ENCODE measurements at places on chromosomes 11 and 22. TPM values are rescaled to one million over a fixed set of nuclear protein-coding genes. Genes with fewer than 3 reads are reported as not detected.
A peak's percentile ranks its signal among the peaks of the same experiment; 100 is the strongest.

GRCh38 chr11:121649798-121650197 lies 197.0 kb upstream of the SORL1-AS1 start:
- no peak for DNase-seq

KCNK4 gene
- not detected for total RNA-seq

GRCh38 chr11:22785251-22785650 lies 44.4 kb downstream of the SVIP start:
- DNase-seq = no peak

DNA sequence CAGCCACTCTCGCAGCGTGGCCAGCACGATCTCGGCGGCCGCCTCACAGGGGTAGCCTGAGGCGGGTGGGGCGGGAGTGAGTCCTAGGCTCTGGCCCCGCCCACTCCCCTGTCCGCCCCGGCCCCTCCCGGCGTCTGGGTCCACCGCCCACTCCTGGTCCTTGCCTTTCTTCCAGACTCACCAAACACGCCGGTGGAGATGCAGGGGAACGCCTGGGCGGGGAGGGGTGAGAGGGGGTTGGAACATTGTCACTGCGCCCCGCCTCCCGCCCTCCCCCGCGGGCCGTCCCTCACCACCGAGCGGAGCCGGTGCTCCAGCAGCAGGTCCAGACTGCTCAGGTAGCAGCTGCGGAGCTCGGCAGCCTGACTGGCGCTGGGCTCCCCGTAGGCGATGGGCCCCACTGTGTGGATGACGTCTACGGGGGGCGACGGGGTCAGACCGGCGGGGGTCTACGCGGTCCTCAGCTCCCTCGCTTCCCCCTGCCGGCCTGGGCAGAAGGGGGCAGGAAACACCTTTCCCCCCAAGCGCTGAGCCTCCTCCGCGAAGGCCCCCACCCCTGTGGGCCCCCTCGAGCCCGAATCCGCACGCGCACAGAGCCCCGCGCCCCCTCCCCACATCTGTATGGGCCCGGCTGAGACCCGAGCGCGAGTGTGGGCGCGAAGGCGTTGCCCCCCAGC lies 13.2 kb downstream of the OTUB1 start:
- peak; percentile 80 for DNase-seq

GRCh38 chr22:33889748-33890147 lies 30.5 kb downstream of the LARGE1 start:
- DNase-seq = no peak

- DNase-seq = no peak
These were observed 6.3 kb downstream of the ARHGEF17 start for GRCh38 chr11:73314117-73314961.

VPS26B gene
- total RNA-seq = 39.5 TPM

DNA sequence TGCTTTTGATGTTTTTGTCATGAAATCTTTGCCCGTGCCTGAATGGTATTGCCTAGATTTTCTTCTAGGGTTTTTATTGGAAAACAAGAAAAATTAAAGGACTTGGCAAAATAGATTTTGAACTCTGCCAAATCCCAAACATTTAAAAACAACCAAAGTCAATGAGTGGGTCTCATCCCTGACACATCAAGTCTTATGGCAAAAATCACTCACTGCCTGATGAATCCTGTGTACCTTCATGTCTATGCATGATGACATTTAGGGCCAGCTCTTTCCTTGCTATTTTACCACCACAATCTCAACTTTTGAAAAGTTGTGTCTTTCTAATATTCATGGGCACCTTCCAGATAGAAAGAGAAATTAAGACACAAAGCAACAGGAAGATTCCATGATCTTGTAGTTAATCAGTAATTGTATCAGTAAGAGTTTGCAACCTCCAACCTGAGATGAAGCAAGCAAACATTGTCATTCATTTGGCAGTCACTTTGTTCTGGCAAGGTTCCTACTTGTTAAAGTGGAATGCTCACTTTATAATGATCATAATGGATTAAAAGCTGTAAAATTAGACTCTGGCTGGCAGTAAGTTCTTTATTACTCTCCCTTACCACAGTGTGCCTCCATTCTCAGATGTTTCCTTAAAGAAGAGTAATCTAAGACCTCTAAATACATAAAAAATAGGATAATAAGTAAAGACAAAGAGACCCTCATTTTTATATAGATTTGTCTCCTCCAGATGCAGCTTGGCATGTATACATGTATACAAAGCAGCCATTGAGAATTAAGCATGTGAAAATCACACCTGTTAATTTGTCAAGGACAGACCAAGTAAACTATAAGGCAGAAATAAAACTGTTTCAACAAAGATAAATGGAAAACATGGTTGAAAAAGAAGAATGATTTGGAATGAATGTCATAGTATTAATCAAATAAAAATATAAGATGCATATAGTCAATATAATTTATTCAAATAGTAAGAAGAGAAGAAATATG lies 51.6 kb downstream of the ETS1 start:
- DNase-seq = no peak

GRCh38 chr11:110490886-110491285 lies 61.1 kb downstream of the FDX1 start:
- no peak for DNase-seq

- DNase-seq = no peak
These were observed 211.5 kb upstream of the BLID start for GRCh38 chr11:122327528-122327927.

DNA sequence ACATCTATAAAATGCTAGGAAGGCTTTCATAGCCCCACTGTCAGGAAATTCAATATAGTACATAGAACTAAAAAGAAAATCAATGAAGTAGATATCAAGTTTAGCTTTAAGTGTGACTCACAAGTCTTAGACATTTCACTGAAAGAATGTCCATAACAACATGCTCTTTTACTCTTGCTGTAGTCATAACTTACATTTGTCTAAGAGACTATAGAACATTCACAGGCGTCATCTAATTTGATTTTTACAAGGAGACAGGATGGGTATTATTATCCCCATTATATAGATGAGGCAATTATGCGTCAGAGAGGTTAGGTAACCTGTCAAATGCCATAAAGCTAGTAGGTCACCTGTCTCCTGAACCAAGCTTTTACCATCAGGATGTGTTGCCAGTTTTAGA lies 36.9 kb downstream of the BDNF start:
- DNase-seq = no peak

HTR3A gene
- total RNA-seq = not detected

- no peak for DNase-seq
These were observed 456 bp downstream of the AAMDC start for GRCh38 chr11:77821349-77821851.

DNA sequence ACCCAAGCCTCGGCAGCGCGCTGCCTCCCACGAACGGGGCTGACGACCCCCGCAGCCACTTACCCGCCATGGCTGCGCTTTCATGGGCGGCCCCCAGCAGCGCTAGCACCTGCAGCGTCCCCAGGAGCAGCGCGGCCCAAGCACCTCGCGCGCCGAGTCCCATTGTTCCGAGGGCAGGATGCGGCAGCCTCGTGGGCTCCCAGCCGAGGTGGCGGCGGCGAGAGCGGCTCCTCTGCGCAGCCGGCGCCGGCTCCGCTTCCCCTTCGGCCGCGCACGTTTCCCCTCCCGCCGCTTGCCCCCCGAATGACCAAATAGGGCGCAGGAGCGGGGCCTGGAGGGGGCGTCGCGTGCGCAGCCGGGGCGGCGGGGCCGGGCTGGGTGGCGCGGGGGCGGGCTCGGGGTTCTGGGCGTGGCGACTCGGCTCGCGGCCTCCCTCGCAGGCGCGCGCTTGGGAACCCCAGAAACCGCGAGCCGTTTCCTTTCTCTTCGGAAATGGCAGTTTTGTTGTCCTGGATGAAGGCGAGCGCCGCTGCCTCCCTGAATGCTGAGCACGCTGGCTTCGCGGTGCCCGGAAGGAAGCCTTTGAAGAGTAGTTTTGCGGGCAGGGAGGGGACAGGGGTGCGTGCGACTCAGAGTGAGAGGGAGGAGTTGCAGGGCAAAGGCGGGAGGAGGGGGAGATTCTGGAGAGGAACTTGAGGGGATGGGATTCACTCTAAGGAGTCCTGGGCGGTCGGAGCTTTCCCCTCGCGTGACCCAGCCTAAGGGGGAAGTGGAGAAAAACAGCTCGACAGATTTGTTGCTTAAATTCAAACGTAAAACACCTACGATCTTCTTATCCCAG lies at the start of gene TMEM123:
Gene TMEM123 (minus strand): TSS at position 305 of the 841 bp plus-strand sequence. CDS start 142 bp downstream, at position 163.
- DNase-seq = peak; percentile 92

- peak; percentile 79 for DNase-seq
These were observed 3.5 kb downstream of the CBX7 start for GRCh38 chr22:39148727-39149535.

DNA sequence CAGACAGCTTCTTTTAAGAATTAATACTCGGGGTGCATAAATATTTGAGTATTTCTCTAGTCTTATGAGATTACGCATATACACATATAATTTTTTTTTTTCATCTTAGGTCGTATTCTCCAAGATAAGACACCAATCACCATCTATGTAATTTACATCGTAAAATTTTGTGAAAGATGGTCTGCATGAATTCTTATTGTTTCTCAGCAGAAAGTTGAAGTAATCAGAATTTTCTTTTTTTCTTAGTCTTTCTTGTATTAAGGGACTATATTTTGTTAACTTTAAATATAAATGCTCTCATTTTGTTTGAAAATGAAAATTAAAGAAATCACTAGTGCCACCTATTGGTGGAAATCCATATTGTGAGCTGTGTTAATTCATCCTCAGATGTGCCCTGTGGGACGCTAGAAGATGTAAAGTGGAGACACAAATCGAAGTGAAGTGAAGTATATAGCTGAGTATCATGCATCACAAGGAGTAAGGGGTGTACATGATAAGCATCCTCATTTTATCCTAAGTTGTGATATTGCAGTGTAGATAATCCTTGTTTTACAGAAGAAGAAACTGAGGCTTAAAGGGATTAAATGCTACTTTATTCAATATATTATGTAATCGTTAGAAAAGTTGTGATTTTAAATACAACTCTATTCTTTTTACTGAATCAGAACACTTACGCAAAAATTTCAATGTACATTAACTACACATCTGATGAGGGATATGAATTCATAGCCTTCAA lies 2084.3 kb downstream of the LRRC4C start:
- DNase-seq = no peak

GRCh38 chr22:36579441-36579840 lies 50.5 kb upstream of the EIF3D start:
- DNase-seq = no peak

All from Right ventricle myocardium inferior (tissue), 1 donor.